ENCODE measurements at places on chromosomes 3 and 15.

GRCh38 chr15:57328479-57328878 is 47.8 kb upstream of the CGNL1 start:
- no peak for DNase-seq

DNA sequence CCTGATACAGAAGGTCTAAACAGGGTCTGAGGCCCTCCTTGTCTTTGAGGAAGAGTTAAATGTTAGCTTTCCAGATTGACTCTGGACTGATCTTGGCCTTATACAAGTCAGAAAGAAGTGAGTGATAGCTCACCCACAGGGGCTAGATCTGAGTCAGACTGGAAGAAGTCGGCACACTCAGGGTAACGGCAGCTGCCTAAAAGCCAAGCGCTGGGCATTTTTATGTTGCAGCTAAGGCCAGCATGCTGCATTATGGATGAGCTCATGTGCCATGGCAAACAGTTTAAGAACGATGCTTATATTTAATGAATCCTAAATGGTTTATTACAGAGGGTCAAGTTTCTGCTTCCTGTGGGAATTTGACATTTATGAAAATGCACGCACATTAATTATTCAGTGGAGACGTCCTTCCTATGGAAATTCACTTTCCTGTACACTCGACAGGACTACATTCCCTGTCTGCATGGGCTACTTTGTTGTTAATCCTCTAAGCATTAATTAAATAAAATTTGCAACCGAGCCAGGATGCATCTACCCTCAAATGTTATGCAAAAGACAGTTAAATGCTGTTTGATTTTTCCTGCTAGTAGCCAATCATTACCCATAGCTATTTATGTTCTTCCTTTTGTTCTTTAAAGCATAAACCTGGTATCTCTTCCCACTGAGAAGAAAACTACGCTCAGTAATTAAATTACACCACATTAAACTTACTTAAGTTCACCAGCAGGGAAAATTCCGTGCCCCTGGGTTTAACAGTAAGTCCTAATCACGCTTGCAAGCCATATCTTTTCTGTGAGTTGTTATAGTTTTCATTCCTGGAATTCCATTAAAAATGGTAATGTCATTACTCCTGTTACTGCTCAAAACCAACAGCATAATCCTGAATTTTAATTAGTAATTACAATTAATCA is 762.7 kb upstream of the CFAP20DC start:
- DNase-seq = no peak

DNA sequence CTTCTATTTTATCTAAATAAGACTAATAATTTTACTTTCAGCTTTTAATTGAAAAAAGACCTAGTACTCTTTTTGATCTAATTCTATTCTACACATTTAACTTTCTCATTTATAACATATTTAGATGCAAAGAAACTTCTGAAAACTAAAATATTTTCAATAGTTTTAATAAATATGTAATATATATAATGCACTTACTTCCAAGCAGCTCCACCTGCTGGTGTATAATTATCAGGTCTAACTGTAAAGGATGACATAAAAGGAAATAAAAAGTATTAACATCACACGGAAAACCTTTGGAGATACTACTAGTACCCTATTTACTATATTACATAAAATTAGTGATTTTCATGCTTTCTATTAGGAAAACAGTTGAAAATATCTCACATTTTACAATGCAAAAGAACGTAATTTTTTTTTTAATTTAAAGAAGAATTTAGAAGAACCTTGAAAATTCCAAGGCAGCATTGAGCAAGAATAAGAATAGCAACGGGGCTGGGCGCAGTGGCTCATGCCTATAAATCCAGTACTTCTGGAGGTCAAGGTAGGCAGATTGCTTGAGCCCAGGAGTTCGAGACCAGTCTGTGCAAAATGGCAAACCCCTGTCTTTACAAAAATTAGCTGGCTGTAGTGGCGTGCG is 10.2 kb downstream of the PLSCR5 start:
- no peak for DNase-seq

DNA sequence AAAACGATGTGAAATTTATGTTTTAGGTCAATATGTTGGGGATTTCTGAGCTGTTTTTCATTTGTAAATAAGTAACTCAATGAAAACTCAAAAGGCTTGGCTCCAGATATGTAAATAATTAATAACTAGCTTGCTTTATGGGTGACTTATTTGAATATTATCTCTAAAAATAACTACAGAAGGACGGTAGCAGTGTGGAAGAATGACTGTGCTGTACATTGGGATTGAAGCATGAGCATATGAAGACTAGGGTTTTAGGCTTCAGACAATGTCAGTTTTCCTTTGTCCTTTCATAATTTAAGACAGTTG is 343.9 kb downstream of the GRM7 start:
- no peak for DNase-seq

- no peak for DNase-seq
Measured at GRCh38 chr3:147540921-147541320, 131.8 kb downstream of the ZIC1 start.

- no peak for DNase-seq
Measured at GRCh38 chr3:64936556-64936955, 248.8 kb upstream of the ADAMTS9 start.

GRCh38 chr3:71536376-71536965 is 47.1 kb downstream of the FOXP1 start:
- no peak for DNase-seq

GRCh38 chr3:67661089-67661488 is 6.7 kb upstream of the SUCLG2 start:
- DNase-seq = no peak

- no peak for DNase-seq
Measured at GRCh38 chr3:56664823-56665222, 18.2 kb downstream of the TASOR start.

- no peak for DNase-seq
Measured at GRCh38 chr3:196631682-196632045, 7.8 kb upstream of the NRROS start.

- DNase-seq = peak; percentile 30
Measured at GRCh38 chr3:141231952-141232823, 563 bp downstream of the PXYLP1 start.

GRCh38 chr3:23760871-23761373 is 44.8 kb upstream of the UBE2E1 start:
- peak; percentile 58 for DNase-seq

GRCh38 chr3:173066044-173067004 is 74.7 kb downstream of the SPATA16 start:
- DNase-seq = no peak

GRCh38 chr3:180329187-180329586 is 272.8 kb upstream of the TTC14 start:
- DNase-seq = peak; percentile 38

GRCh38 chr15:51299187-51300015 is 39.0 kb downstream of the CYP19A1 start:
- DNase-seq = no peak

DNA sequence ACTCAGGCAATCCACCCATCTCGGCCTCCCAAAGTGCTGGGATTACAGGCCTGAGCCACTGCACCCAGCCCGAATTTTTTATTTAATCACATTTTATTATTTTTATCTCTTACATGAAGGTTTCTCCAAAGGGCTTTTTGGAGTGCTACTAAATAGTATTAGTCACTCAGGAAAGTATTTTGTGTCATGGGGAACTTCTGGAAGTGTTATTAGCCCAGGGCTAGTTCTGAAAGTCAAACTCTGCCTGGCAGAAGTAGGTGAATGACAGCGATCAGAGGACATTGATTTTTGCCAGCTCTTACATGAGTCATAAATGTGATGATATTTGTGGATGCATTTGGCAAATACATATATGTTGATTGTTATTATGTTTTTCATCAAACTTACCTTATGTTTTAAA is 48.7 kb downstream of the ZPLD1 start:
- no peak for DNase-seq

- no peak for DNase-seq
Measured at GRCh38 chr3:17733215-17733614, 9.2 kb downstream of the TBC1D5 start.

GRCh38 chr3:107258300-107258699 is 118.9 kb upstream of the CCDC54 start:
- DNase-seq = no peak

- no peak for DNase-seq
Measured at GRCh38 chr3:101182734-101183133, 137.6 kb downstream of the IMPG2 start.

- no peak for DNase-seq
Measured at GRCh38 chr3:102006812-102007485, 157.6 kb downstream of the NFKBIZ start.

DNA sequence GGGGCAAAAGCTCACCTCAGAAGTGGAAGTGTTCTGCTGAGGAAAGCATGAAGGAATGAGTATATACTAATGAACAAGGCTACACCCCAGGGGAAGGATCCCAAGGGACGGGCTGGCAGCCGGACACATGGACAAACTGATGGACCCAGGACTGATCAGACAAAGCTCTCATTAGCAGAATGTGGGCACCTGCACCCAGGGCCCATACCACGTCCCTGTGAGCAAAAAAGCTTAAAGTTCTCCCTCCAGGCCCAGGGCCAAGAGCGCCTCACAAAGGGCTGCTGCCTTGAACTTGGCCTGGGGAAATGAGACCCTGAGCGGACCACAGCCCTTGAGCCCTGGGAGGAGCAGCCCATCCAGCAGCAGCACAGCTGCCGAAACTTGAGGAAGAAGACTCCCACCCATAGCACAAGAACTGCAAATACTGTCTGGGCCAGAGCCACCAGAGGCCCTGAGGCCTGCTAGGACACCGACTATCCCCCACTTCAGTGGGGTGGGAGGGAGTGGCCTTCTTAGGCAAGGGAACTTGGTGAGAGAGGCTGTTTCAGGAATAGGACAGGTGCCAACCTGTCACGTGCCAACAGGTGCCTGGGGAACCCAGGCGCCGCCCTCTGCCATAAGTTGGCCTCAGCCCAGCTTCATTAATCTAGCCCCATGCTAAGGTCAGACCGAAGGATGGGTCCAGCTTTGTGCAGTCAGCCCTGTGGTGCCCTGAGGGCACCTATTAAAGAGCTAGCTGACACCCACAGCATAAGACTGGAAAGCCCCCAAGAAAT is 2.3 kb upstream of the GMPPB start:
- DNase-seq = no peak

- DNase-seq = no peak
Measured at GRCh38 chr15:47466357-47466756, 250.9 kb upstream of the SEMA6D start.

GRCh38 chr3:148641722-148642121 is 56.0 kb upstream of the AGTR1 start:
- DNase-seq = no peak

DNA sequence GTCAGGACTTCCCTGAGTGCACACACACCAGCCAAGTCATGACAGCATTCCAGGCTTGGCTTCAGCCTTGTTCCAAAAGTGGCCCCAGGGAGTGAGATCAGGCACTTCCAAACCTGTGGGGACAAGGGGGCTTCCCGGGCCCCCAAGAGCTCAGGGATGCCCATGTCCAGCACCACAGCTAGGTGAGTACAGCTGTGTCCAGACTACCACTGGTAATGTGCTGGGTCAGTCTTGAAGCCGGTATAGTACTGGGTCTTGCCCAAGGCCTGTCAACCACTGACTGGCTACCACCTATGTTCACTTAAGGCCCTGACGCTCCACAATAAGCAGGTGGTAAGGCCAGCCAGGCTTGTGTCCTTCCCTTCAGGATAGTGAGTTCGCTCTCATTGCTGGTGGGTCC is 249.3 kb downstream of the UNC13C start:
- DNase-seq = no peak

DNA sequence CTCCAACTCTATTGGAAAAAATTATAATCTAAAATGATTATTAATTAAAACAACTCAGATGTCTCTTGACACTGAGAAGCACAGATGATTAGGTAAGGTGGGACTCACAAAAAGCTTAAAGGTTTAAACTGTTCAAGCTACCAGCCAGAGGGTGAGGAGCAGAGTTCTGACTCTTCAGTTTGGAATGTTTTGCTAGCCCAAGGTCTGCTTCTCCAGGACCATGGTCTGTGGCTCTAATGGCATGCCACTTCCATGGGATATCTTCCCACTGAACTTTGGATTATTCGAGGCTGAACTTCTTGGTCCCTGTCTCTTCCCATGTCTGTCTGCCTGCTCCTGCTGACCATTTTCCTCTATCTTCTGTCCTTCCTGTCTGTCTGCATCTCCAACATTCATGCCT is 49.2 kb downstream of the CACNA2D3 start:
- no peak for DNase-seq

- no peak for DNase-seq
Measured at GRCh38 chr3:2525968-2526367, 427.3 kb downstream of the CNTN4 start.

GRCh38 chr3:64109438-64109837 is 86.1 kb upstream of the PSMD6 start:
- no peak for DNase-seq

DNA sequence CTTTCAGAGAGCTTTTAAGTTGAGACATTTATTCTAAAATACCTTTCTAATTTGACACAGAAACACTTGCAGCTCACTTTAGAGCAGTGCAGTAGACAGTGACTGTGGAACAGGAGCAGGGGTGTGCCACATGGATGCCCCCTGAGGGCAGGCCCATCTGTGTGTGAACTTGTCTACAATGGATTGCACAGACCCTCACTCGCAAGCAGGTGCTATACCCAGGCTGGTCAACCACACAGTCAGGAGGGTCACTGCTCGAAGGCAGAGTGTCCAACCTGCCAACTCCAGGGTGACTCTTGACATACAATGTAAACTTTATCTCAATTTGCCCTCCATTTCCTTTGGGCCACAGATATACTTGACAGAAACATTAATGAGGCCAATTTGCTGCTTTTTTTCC is 437.2 kb downstream of the EPHB1 start:
- DNase-seq = no peak

DNA sequence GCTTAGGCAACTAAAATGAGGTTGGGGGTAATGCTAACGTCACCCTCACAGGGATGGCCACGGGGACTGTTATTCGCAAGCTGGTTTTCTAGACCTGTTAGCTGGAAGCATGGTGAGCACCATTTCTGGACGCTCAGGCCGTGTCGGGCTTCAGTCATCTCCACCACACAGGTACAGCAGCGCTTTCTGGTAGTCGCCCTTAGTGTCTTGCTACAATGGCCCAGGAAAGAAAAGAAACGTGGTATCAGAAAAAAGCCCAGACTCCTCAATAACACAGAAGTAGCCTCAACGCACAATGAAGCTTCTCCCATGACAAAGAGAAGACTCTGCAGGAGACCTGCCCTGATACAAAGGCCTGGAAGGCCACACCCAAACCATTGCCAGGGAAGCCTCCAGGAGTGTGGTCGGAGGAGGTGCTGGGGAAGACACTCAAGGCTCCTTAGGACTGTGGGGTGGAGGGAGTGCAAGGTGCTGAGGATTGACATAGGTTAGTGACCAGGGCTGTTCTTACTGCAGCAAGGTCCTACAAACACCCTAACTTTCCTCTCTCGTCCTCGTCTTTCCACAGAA is 50.2 kb downstream of the ANXA2 start:
- no peak for DNase-seq

- DNase-seq = no peak
Measured at GRCh38 chr15:86571873-86572272, 492.2 kb downstream of the AGBL1 start.

DNA sequence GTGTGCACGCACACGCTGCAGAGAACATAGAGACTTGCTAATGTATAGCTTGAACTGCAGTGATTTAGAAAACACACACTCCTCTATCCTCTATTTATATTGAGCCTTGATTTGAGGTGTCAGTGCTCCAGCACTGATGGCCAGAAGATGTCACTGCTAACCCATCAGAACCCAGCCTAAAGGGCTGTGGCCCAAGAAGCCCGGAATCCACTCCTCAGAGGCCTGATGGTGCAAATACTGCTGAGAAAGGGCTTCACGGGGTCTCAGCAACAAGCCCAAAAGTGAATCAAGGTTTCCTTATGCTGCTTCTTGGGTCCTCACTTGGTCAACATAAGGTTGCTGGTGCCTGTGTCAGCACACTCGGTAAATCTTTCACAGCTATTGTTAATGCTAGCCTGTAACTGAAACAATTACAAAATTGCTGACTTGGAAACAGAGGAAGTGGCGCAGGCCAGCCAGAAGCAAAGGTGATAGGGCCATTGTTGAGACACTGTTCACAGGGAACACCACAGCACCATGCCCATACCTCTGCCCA is 60.3 kb downstream of the HEG1 start:
- no peak for DNase-seq
